ENCODE measurements at places on chromosomes 5 and 9.

GRCh38 chr5:3325972-3326840, 269.4 kb upstream of the IRX1 start:
- DNase-seq = no peak

GRCh38 chr9:132908635-132909034, 29.9 kb downstream of the SPACA9 start:
- no peak for DNase-seq

GRCh38 chr5:146069780-146070099, 35.6 kb downstream of the PLAC8L1 start:
- no peak for DNase-seq

DNA sequence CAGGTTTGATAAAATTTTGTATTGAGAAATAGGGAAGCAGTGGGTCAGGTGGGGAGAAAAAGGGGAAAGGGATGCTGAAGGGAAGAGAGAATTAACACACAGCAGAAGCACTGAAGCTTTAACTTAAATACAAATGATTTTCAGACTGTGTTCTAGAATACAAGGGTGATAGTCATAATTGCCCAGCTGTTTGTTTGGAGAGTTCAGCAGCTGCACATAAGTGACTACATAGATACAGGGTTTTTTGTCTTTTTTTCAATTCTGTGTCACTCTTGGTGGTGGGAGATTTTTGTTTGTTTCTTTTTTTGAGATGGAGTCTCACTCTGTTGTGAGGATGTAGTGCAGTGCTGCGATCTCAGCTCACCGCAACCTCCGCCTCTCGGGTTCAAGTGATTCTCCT, 590.4 kb upstream of the SEMA6A start:
- no peak for DNase-seq

Data from IMR-90 (cell line).